ENCODE measurements at places on chromosomes 6 and 20. TPM values are rescaled to one million over a fixed set of nuclear protein-coding genes. Genes with fewer than 3 reads are reported as not detected.

Gene PGBD1
- total RNA-seq = 8.3 TPM

Gene MCM3
- 24.0 TPM for total RNA-seq

Gene MYLIP
- total RNA-seq = 97.2 TPM

Gene SOBP
- 11.1 TPM for total RNA-seq

Gene GTF2H4
- 14.9 TPM for total RNA-seq

Gene RIPOR2
- 6.0 TPM for total RNA-seq

Gene CTCFL
- total RNA-seq = not detected

Gene TMEM170B
- total RNA-seq = 4.6 TPM

Gene KCNG1
- total RNA-seq = 0.41 TPM

Gene ULBP1
- total RNA-seq = 0.14 TPM

Gene WFDC12
- not detected for total RNA-seq

Gene MEI4
- not detected for total RNA-seq

Gene SCRT2
- total RNA-seq = not detected

Gene KCNQ5
- 7.3 TPM for total RNA-seq

- no peak for DNase-seq
Measured at GRCh38 chr6:170139531-170139930, 151.3 kb downstream of the DLL1 start.

GRCh38 chr20:8399947-8400346, 267.9 kb downstream of the PLCB1 start:
- DNase-seq = no peak

DNA sequence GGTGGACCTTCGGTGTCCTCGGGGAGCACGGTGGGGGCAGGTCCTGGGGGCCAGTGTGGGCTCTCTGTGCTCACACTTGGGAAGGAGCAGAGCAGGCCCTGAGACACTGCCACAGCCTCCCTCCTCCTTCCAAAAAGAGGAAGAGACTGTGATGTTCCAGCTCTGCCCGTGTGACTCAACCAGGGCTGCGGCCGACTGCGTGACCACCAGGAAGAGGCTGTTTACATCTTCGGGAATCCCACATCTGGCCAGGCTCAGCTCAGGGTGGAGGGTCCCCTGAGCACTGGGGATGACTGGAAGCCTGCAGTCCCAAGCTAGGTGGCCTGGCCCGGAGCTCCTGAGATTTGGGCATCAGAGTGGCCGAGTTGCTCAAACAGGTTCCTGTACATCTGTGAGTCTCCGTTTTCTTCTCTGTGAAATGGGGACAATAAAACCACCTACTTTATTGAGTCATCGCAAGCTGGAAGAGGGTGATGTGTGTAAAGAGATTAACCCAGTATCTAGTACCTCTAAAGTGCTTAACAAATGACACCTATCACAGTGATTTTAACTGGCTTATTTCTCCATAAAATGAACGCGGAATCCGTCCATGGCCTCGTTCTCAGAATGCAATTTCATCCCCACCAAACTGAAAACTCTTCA, 242.1 kb downstream of the DLL1 start:
- DNase-seq = no peak

GRCh38 chr20:40986774-40987173, 41.8 kb upstream of the TOP1 start:
- DNase-seq = no peak

GRCh38 chr6:28695715-28696114, 170.0 kb downstream of the GPX5 start:
- DNase-seq = no peak

DNA sequence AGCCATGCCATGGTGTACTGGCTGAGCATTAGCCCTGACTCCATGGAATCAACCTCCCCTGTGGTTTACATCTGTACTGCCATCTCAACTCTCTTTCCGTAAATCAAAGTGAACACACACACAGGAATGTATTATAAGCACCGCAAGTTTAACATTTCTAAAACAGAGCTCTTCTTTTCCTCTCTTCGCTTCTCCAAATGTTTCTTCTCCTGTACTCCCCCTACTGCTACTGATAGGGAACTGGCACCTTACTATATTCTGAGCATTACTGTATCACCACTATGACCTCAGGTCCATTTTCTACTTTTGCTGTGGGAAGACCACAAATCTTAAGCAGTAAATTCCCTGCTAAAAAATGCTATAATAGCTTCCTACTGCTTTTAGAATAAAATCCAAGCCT, 101.2 kb downstream of the NUS1 start:
- no peak for DNase-seq

DNA sequence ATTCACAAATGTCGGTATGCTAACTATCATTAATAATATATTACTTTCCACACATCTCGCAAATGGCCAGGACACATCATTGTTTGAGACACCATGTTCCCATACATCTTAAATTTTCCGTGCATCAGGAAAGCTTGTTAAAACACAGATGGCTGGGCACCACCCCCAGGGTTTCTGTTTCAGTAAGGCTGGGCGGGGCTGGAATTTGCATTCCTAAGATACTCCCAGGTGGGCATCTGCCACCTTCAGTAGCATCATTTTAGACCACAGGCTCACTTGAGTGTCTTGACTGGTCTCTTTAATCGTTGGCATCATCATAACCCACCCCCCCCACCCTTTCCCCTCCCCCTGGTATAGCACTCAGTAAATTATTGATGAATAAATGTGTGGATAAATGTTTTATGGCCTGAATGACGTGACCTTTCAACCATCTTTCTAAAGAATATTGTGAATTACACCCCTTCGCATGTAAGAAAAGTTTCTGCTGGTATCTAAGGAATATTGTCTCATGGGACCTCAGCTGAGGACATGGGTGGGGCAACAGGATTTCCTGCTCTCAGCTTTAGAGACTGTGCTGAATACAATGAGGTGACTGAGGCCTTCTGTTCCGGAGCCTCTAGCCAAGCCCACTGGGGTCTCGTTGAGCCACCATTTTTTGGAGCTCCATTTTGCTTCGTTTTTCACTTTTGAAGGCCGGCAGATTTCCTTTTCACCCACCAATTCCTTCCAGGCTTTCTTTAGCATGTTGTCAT, 124.1 kb upstream of the NEDD9 start:
- no peak for DNase-seq

GRCh38 chr6:37804586-37804985, 14.9 kb upstream of the ZFAND3 start:
- DNase-seq = no peak

DNA sequence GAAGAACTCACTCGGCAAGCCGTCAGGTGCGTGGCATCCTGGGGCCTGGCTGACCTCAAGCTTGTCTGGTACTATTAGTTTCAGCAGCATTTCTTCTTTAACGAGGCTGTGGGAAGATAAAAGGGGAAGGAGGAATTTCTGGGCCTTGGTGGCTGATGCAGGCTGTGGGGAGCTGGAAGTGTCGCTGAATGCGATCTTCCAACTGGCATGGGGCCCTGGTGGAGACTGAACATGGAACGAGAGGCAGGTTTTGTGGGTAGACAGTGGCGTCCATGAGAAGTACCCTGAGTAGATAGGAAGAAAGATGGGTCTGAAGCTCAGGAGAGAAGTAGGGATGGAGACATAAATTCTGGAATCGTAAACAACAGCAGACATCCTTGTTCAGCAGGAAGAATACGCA, 23.9 kb downstream of the ERMARD start:
- DNase-seq = no peak

GRCh38 chr6:15508931-15509330, 153.9 kb downstream of the DTNBP1 start:
- no peak for DNase-seq

- DNase-seq = no peak
Measured at GRCh38 chr6:12173661-12174060, 116.5 kb upstream of the EDN1 start.

GRCh38 chr20:48706116-48706656, 121.6 kb downstream of the PREX1 start:
- no peak for DNase-seq

DNA sequence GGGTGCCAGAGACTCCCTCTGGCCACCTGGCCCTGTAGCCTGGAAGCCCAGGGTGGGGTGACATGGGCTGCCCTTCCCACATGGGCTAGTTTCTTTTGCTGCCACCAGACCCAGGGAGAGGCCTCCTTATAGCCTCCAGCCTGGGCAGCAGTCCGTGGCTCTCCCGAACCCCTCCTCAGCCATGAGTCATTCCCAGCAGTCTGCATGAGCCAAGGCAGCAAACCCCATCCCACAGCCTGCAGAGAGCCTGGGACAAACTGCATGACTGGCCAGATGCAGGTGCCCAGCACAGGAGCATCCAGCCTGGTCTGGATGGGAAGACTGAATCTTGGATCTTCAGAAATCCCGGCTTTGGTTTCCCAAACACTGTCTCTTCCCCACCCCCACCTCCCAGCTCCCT, 75.7 kb downstream of the MRPL14 start:
- no peak for DNase-seq

DNA sequence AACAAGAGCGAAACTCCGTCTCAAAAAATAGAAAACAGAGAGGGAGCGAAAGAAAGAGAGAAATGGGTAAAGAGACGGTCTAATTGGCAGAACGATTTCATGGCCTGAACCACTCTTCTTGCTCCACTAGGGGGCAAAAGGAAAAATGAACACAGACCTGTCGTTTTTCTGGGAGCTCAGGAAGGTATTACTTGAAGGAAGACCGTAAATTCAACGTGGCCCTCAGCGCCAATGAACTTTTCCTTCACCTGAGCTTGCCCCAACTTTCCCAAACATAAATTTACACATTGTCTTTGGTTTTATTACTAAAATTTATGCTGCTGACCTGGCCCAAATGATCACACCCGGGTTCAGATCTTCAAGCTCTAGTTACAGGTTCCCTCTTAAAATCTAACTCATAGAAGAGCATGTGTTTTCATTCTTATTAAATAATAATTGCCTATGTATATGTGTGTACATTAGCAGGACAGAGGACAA, 67.3 kb downstream of the ATP9A start:
- DNase-seq = no peak

DNA sequence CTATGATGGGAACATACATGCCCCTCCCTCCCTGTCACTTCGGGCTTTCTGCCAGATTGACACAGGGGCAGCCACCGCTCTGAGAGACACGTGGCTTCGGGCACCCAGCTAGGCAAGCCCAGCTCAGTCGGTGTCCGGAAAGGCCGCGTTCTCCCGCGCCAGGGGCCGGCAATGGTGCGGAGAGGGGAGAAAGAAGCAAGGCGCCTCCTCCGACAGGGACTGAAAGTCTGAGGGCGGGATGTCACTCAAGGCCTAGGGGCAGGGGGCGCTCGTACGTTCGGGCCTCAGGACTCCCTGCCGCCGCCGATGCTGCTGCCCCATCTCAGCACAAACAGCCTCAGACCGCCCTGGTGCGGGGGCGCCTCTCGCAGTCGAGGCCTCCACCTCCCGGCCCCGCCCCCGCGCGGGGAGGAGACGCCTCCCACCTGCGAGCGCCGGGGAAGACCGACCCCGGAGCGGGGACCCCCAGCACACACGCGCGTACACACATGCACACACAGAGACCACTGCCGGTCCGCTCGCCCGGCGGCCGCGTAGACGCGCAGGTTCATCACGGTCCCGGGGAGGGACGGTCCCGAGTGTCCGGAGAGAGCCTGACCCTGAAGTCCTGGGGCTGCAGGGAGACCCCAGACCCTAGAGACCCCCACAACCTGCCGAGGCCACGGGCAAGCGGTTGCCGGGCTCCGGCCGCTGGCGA, 1.9 kb downstream of the GRM4 start:
- no peak for DNase-seq

DNA sequence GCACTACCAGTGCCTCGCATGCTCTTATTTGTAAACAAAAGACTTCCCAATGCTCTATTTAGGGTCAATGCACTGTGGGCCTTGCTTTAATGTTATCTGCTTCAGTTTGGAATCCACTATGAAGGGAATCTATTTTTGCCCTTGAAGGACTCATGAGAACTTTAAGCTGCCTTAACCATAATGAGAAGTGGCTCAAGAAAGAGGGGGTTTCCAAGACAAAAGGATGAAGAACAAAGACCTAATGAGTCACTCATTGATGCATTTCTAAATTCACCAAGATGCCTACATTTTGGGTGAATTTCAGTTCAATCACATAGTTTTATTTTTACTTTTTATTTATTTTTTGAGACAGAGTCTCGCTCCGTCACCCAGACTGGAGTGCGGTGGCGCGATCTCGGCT, 228.2 kb downstream of the LY86 start:
- DNase-seq = no peak
